ENCODE measurements at places on chromosomes 1 and 21.

- peak; percentile 59 for DNase-seq
Observed at GRCh38 chr1:55640708-55641473, 425.7 kb upstream of the USP24 start.

GRCh38 chr1:53470155-53470554 is 11.0 kb downstream of the DMRTB1 start:
- DNase-seq: peak; percentile 29

DNA sequence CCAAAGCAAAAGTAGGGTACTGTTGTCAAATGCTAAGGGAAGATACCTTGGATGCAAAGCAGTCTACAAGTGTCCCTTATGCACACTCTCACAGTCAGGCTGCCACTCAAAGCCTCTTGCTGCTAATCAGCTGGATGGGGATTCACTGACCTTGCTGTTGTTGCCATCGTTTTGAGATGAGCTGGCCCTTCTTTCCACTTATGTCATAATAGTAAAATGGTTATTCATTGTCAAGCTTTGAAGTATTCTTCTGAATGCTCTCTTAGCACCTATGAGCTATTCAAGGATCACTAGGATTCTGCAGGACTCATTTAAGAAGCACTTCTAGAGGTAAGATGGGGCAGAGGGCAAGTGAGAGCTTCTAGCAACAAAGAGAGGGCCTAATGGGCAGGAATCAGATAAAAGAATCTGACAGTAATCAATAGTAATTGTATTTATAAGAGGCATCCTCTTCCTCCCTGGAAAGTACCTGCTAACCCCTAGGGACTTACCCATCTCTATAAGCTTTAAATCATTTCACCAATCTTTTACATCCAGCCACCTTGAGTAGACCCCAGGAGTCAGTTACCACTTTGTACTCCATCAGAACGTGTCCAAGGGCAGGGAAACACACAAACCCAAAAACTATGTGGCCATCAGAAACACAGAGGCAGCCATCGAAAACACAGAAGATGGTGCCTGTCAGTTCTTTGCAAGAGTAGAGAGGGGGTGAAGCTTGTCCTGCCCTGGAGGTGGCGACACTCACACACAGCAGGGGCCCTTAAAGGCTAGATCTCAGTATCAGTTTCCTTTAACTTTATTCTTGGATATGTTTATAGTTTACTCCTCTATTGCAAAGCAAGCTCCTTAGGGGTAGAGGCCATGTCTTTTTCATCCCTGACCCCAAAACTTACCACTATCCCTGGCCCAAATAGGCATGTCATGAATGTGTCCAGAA is 103.7 kb upstream of the NFIA start:
- DNase-seq: peak; percentile 39

DNA sequence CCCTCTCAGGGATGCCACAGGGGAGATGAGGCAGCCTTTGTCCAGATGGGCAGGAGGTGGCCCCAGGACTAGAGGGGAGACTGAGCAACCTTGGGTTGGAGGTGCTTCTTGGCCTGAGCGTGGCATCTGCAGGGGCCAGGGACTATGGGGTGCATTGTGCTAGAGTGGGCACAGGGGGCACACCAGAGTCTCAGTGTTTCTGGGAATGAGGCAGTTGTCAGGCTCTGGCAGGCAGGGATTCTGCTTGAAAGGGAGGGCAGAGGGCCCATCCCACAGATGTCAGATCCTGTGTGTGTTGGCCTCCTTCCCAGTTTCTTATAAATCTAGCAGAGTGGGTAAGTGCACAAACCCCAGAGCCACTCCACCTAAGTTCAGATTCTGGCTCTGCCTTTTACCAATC is 13.7 kb downstream of the LGR6 start:
- peak; percentile 52 for DNase-seq

- DNase-seq: no peak
Observed at GRCh38 chr1:202247837-202248795, 54.5 kb downstream of the LGR6 start.

GRCh38 chr1:33637846-33638440 is 165.5 kb downstream of the ZSCAN20 start:
- peak; percentile 8 for DNase-seq

DNA sequence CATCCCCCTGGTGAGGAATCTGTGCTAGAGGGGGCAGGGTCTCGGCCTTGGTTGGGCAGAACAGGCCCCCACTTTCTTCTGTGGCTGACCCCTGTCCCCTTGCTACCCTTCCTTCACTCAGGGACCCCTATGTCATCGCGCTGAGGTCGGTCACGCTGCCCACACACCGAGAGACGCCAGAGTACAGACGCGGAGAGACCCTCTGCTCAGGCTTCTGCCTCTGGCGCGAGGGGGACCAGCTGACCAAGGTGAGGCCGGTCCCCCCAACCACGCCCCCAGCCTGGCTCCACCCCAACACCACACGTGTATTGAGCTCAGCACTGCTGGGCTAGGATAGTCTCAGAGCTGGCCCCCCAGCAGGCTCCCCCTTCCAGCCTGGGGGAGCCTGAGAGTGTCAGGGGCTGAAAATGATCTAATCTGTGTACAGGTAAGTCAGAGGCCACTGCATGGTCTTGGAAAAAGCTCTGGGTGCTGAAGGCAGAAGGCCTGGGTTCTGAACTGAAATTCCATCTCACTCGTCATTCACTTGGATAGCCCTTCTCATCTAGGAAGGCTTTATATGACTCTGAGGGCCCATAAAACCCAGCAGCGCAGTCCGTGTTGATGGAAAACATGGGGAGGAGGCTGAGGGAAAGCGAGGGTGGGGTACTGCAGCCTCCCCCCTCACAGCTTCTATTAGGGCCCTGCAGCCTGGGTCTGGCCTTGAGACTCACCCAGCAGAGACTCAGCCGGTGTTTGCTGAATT is 15.3 kb downstream of the FAM151A start:
- no peak for DNase-seq

DNA sequence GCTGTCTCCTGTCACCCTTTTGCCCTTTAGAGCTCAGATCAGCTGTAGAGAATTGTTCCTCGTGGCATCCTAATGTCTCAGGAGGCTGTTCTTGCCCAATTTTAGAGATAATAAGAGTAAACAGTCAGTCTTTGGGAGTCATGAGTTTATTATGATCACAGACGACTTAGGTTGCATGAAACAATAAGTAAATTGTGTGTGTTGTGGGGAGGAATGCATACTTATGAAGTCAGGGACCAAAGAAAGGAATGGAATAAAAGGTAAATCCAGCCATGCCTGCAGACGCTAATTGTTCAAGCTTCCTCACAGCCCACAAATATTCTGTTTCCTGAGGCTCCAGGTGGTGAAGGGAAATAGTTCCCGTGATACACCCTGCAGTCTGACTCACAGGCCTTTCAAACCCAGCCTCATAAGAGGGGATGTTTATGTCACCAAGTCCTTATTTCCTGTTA is 897 bp downstream of the EPHX4 start:
- peak; percentile 83 for DNase-seq

DNA sequence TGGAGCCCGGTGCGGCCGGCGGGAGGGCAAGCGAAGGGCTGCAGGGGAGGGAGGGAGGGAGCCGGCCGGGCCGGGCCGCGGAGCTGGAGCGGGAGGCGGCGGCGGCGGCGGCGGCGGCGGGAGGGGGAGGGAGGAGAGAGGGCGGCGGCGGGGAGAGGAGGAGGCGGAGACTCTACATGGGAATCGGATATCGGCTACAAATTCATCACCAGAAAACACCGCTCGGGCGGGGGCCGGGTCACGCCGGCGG is at the start of gene AKT3:
TSS of gene AKT3 (minus strand) at position 42 of the 250 bp plus-strand sequence. CDS start 7,073 bp downstream, outside the sequence.
- DNase-seq: peak; percentile 92

DNA sequence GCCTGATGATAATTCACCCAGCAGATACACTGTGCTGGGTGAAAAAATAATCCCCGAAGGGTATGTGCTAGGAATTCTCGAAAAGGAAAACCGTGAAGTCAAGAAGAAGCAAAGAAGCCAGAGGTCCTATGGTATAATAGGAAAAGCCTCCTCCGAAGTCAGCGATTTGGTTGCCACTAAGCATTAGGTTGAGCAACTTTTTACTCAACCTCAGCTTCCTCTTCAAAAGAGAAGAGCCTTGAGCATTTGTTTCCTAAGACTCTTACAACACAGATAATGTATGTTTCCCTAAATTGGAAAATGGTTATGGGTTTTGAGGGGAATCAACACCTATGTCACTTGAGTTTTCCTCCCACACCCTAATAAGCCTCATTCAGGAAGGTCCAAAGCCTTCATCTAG is 21.3 kb upstream of the MNDA start:
- DNase-seq: no peak

Measured in ELR (cell line).